ENCODE measurements at places on chromosomes 5 and 9.

GRCh38 chr9:125683486-125683885 is 23.5 kb downstream of the MAPKAP1 start:
- no peak for DNase-seq

GRCh38 chr5:27171761-27172261 is 133.4 kb upstream of the CDH9 start:
- no peak for DNase-seq

- DNase-seq = no peak
Observed at GRCh38 chr9:110936719-110937452, 101.4 kb downstream of the LPAR1 start.

DNA sequence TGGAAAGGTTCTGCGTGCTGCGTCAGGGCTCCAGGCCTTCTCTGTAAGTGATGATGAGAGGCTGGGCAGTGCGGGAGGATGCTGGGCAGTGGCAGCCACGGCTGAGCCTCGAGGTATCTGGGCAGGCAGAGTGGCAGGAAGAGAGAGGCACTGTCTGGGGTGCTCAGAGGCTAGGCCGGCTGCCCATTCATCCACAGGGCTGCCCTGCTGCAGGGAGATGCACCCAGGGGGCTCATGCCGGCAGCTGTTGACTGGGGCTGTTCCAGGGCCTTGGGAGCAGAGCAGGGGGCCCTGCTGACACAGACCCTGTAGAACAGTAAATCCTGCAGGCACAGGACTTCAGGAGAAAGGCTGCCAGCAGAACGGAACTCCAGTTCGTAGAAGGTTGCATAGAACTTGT is 88.8 kb downstream of the BOD1 start:
- no peak for DNase-seq

DNA sequence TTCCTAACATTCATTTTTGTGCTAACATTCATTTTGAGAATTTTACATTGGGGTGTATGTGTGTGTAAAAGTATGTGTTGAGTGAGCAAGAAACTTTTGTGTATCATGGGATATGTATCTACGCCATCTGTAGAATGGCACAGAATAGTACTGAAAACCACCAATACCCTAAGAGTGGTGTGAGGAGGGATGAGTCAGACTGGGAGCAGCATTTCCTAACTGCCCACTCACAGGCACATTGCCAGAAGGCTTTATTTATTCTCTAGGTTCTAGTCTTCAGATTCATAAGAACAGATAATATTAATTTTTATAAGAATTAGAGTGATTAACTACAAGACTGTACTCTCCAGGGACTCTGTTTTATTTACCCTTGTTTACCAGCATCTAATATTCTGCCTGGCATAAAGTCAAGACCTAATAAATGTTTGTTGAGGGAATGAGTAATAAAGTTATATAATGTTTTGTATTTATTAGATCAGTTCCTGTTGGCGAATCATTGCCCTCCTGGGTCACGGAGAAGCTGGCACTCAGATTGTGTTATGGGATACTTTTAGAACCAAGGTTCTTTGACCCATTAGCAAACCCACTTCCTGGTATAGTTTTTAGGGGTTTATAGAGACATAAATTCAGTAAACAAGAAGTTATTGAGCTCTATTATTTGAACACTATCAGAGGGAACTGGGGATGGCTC is 159.1 kb upstream of the PPP2R2B start:
- DNase-seq = no peak

- no peak for DNase-seq
Observed at GRCh38 chr9:134783699-134784039, 96.9 kb upstream of the FCN2 start.
